ENCODE measurements at places on chromosomes 3 and 15.

- no peak for DNase-seq
These were observed 25.0 kb upstream of the BLM start for GRCh38 chr15:90691982-90692773.

DNA sequence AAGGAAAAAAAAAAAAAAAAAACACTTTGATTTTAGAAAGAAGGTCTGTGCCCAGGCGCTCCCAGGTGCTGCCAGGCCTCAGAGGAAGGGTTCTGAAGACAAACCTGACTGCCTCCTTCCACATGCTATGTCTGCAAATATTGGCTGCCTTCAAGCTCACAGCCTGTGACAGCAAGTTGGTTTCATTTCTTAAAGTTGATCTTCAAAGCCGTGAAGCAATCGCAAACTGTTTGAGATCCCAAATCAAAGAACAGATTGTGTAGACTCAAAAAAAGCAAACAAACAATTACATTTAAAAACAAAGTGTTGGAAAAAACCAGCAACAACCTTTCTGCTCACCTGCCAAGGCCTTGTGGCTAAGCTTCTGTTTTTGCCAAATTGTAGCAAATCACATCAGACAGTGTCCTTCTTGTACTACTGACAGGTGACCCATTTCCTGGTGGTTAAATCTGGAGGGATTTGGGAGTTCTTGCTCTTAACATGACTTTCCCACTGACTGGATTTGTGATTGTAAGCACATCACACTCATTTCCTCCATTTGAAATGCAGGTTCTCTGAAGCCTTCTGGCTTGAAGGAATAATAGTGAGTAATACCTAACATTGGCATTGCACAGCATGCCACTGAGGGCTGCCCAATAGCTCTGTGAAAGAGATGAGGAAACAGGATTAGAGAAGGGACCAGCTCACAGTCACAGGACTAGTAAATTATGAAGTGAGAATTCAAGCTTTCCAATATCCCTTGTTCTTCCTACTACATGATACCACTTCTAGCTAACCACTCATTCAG, 502.4 kb downstream of the LPP start:
- no peak for DNase-seq

GRCh38 chr3:48709051-48709461, 8.0 kb downstream of the IP6K2 start:
- DNase-seq, result no peak

DNA sequence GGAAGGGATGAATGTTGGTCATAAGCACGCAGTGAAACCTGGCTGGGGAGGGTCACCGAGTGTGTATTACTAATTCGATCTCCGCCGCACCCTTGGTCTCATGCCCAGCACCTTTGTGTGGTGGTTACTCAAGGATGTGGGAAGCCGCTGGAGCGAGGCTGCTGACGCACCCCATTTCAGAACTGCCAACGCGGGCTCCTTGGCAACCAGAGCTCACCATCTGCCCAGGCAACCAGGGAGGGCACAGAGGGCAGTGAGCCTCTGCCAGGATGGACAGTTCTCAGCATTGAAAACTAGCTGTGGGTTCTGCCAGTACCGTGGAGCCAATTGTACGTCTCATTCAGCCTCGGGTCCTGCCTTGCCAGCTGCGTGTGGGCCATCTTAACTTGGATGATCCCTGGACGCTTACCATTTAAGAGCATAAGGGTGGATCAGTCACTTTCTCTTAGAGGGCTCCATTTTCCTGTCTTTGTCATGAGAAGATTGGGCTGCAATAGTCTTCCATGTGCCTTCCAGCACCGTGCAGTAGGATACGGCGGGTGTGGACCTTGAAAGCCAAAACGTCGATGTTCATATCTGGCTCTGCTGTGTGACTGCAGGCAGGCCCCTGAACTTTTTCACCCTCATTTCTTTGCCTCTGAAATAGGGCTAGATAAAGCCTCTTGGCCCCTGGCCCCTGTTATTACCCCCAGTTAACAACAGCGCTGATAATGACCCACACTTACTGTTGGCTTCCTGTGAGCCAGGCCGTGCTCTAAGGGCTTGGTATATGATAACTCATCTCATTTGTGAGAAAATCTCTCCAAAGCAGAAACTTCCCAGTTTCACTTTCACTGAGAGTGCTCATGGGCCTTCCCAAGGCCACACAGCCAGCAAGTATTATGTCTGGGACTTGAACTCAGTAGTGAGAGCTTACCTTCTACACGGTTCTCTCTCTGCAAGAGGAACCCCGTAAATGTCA, 238.8 kb downstream of the OPA1 start:
- DNase-seq, result no peak

- DNase-seq, result no peak
These were observed 131.1 kb upstream of the ABHD17C start for GRCh38 chr15:80564056-80564455.

GRCh38 chr3:168431491-168431890, 335.8 kb upstream of the GOLIM4 start:
- DNase-seq, result no peak

DNA sequence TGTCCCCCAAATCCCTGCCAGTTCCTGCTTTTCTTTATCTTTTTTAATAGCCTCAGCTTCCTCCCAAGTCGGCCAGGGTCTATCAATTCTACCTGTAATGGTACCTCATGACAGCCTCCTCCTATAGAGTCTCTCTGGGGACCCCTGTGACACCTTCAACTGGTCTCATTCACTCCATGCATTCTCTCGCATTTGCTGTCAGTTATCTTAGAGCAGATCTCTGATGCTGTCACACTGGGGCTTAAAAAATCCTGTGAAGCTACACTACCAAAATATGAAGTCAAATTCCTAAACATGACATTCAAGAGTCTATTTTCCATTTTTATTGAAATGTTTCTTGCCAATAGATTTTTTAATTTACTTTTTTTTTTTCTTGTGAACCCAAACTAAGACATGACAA, 5.5 kb downstream of the VPS39 start:
- no peak for DNase-seq

- no peak for DNase-seq
These were observed 677.0 kb downstream of the AGBL1 start for GRCh38 chr15:86756688-86757087.

- DNase-seq, result peak; percentile 85
These were observed at the start of gene DUT for GRCh38 chr15:48330855-48331795. Gene DUT, plus strand, starts transcription at chr15:48331429. Its CDS starts 87 bp downstream, at chr15:48331516.

- no peak for DNase-seq
These were observed 139.5 kb downstream of the CNTN6 start for GRCh38 chr3:1232276-1232675.

DNA sequence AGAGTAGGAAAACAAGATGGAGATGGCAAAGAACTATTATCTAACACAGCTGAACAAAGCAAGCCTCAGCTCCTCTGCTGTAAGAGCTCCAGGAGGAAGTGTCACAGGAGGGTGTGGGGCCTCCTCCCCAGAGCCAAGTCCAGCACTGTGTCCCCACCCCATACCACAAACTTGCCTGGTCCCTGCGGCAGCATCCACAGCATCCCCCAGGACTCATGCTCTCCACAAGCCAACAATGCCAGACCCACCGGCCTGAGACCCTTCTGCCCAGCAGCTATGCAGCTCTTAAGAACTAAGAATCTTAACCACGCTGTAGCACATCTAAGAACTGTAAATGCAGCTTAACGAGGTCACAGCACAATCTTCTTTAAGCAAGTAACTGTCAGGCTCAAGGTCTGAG, 9.1 kb downstream of the RBM15B start:
- no peak for DNase-seq

All from GDM1 (cell line).